ENCODE measurements at places on chromosomes 2 and 18.

DNA sequence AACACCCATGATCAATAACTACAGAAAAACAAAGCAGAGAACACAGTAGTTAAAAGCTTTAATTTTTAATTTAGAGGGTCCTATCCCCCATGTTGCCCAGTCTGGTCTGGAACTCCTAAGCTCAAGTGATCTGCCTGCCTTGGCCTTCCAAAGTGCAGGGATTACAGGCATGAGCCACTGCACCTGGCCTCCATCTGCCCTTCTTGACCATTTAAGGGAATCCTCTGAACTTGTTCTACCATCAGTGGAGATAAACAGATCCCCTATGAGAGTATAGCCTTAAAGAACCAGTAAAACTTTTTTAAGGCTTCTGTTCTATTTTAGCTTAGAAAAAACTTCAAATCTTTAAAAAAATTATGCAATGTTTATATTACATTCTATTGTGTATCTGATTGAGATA, 13.5 kb upstream of the ATP5MC3 start:
- H3K4me1 ChIP-seq = no peaks in the 10 kb centered on the region
- H3K4me3 ChIP-seq = no peak overlapping the region
- H3K27ac ChIP-seq = no peak overlapping the region
- no peak for DNase-seq

DNA sequence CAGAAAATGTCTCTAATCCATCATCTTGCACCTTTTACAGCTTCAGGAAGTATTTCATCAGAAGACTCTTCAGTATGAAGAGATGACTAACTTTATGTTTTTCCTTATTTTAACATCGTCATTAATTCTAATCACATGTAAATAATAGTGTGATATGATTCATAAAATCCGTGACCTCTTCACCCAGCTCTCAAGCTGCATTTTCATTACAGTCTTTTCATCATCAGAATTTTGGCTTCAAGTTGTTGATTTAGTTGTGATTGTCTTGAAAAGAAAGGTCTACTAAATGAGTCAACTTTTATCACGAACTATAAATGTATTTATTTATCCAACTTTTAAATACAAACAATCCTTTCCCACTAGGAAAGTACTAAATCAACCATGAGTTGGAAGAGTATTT, 410.3 kb downstream of the LRP1B start:
- H3K27me3 ChIP-seq = no peaks in the 10 kb centered on the region
- no peak for DNase-seq
- no peak overlapping the region for H3K4me3 ChIP-seq
- no peaks in the 10 kb centered on the region for H3K36me3 ChIP-seq

- H3K36me3 ChIP-seq = no peaks in the 10 kb centered on the region
- no peaks in the 10 kb centered on the region for H3K27me3 ChIP-seq
- DNase-seq = no peak
- H3K4me3 ChIP-seq = peak overlapping the region; percentile 54
- peaks cover 12% of the 10 kb centered on the region for H3K4me1 ChIP-seq
- no peak overlapping the region for H3K27ac ChIP-seq
These were observed 154.1 kb upstream of the HS6ST1 start for GRCh38 chr2:128472789-128473174.

- peaks cover 15% of the 10 kb centered on the region for H3K4me1 ChIP-seq
- H3K27me3 ChIP-seq = no peaks in the 10 kb centered on the region
- peak overlapping the region; percentile 25 for H3K27ac ChIP-seq
- no peaks in the 10 kb centered on the region for H3K36me3 ChIP-seq
These were observed 169.2 kb upstream of the GLI2 start for GRCh38 chr2:120566331-120567035.

DNA sequence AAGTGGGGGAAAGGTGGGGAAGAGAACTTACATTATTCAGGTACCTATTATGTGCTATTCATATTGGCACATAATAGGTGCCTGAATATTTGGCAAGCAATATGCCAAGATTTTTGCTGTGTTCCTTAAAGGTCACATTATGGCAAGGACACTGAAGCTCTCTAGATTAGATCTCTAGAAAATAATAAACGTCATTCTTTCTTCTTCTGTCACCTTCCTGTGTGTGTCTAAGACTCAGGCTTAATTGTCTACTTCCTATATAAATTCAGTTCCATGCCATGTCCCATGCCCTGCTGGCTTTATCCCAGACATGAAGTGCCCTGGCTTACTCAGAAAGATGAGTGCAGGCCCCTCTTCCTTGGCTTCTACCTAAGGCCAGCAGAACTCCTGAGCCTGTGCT, 191.1 kb upstream of the CTAGE1 start:
- no peaks in the 10 kb centered on the region for H3K36me3 ChIP-seq
- no peaks in the 10 kb centered on the region for H3K27me3 ChIP-seq
- H3K27ac ChIP-seq = peak overlapping the region; percentile 80
- no peak overlapping the region for H3K4me3 ChIP-seq

GRCh38 chr2:4020153-4020552, 316.8 kb downstream of the DCDC2C start:
- H3K4me1 ChIP-seq = no peaks in the 10 kb centered on the region
- no peak overlapping the region for H3K27ac ChIP-seq
- no peak overlapping the region for H3K4me3 ChIP-seq
- H3K36me3 ChIP-seq = no peaks in the 10 kb centered on the region
- no peak for DNase-seq

DNA sequence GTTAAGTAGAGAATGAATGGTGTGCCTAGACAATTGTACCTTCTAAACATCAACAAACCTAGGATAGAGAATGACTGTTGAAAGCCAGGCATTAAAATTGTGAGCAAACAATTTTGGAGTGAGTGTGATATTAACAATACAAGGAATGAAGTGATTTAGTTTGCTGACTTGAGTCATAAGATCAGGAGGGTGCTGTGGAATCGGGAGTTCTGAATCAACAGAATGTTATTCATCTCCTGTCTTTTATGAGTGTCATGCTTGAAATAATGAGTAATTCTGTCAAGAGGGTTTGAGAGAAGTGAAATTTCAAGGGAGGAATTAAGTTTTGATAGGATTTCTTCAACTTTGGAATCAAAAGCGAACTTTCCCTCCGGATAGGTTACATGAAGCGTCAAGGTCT, 214.4 kb upstream of the DSEL start:
- no peak overlapping the region for H3K4me3 ChIP-seq
- DNase-seq = no peak
- H3K36me3 ChIP-seq = no peaks in the 10 kb centered on the region
- no peaks in the 10 kb centered on the region for H3K4me1 ChIP-seq

- H3K4me1 ChIP-seq = peaks cover 8% of the 10 kb centered on the region
- H3K4me3 ChIP-seq = no peak overlapping the region
- no peaks in the 10 kb centered on the region for H3K27me3 ChIP-seq
- H3K27ac ChIP-seq = no peak overlapping the region
These were observed 124.8 kb upstream of the ITGB6 start for GRCh38 chr2:160324917-160325316.

DNA sequence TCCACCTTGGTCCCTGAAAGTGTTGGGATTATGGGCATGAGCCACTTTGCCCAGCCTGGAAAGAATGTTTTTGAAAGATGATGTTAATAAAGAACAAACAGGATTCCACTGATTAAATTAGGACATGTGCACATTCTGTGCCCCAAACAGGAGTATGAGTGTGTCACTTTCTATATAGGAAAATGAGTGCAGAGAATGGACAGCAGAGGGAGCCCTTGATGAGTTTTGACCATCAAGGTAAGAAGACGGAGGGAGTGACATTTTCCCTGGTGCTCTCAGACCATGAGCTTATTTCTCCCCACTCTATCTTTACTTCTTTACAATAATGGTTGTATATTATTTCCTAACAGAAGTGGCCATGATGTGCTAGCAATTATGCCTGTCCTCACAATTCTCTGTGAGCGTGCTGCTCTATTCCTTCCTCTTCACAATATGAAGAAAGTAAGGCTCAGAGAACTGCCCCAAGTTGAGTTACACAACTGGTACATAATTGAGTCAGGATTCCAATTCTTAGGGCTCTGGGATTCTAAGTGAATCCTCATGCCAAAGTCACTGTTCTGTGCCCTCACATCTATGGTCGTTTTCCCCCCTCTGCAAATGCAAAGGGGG, 20.6 kb downstream of the RPL37A start:
- H3K4me1 ChIP-seq = peaks cover 14% of the 10 kb centered on the region
- H3K36me3 ChIP-seq = no peaks in the 10 kb centered on the region
- no peak overlapping the region for H3K4me3 ChIP-seq

DNA sequence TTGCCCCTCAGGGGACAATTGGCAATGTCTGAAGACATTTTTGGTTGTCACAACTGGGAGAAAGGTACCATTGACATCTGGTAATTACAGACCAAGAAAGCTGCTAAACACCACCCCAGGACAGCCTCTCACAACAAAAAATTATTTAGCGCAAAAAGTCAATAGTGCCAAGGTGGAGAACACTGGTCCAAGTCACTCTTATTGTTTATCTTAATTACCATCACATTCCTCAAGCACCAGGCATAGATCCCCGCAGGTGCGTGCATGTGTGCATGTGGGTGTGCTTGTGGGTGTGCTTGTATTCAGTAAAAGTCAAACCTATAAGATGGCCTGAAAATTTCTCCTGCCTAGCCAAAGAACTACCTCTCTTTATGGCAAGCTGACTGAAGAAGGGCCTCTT, 74.9 kb upstream of the WDR75 start:
- H3K27me3 ChIP-seq = no peaks in the 10 kb centered on the region
- no peak for DNase-seq
- no peak overlapping the region for H3K4me3 ChIP-seq
- no peak overlapping the region for H3K27ac ChIP-seq
- H3K36me3 ChIP-seq = no peaks in the 10 kb centered on the region
